ENCODE measurements at places on chromosomes 11 and 22.

DNA sequence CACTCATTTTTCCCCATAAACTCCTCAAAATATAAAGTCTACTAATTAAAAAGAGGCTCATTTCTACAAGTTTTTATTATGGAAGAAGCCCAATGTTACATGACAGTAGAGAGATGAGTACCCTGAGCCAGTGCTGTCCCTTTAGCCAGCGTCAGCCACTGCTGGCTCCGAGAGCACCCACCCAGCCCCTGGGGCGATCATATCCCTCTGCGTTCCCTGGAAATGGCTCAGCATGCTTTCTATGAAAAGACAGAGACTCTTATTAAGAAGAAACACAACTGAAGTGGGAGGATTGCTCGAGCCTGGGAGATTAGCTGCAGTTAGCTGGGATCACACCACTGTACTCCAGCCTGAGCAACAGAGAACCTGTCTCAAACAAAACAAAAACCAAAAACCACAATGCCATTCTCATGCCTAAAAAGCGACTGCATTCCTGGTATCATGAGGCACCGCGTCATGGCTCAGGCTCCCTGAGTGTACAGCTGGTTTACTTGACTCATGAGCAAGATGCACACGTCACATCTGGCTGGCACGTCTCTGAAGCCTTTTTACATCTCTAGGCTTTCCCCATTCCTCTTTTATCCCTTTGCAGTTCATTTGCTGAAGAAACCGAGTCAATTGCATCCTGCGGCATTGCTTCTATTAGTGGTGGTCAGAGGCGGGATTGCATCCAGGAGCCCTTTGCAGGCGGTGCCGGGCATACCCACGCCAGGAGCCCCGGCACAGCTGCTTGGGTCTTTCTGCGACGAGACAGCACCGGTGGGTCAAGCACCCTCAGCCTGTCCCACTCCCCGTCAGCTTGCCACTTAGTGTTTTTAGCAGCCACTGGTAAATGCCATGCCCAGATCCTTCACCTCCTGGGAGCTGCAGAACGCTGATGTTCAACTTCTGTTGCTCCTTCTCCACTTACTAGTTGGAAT lies 119.9 kb downstream of the CTTN start:
- no peak for DNase-seq

DNA sequence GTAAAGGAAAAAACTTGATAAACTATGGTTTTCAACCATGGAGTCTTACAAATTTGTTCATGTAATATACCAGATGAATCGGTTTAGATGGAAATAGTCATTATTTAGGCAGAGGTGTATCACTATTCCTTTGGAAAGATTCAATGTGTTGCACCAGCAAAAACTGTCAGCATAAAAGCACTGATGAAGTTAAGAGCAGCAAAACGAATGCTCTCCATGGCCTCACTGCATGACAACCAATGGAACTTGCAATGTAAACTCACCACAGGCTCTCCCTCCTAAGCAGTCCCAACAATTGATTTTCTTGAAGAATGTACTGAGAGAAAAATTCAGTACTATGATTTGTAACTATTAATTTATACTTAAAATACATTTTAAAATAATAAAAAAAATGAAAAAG lies 139.9 kb downstream of the FCHSD2 start:
- DNase-seq, result no peak

DNA sequence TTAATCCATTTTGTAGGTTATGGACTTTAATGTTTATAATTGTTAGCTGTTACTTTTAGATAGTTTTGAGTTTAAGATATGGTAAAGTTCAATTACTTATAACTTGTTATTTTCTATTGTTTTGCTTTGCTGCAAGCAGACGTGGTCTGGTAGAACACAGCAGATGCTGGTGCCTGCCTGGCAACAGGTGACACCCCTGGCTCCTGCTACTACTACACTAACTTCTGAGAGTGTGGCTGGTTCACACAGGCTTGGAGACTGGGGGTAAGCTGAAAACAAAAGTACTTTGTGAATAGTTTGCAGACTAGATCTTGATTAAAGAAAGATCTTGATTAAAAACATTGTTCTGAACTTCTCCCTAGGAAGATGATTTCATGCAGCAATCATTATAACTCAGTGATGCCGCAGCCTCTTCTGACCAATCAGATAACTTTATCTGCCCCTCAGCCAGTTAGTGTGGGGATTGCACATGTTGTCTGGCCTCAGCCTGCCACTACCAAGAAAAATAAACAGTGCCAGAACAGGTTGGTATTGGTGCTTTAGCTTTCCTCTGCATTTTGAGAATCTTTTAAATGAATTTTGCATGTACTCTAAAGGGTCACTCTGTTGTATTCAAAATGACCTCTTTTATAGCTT lies 90.4 kb downstream of the HIPK3 start:
- DNase-seq, result peak; percentile 12

GRCh38 chr11:12270817-12271216 lies 106.6 kb upstream of the PARVA start:
- no peak for DNase-seq
